PC-9 (cell line): ENCODE measurements at places on chromosomes 12 and 14. TPM values are rescaled to one million over a fixed set of nuclear protein-coding genes. Genes with fewer than 3 reads are reported as not detected.

Gene CEBPE
- total RNA-seq = not detected in 2 replicates

DNA sequence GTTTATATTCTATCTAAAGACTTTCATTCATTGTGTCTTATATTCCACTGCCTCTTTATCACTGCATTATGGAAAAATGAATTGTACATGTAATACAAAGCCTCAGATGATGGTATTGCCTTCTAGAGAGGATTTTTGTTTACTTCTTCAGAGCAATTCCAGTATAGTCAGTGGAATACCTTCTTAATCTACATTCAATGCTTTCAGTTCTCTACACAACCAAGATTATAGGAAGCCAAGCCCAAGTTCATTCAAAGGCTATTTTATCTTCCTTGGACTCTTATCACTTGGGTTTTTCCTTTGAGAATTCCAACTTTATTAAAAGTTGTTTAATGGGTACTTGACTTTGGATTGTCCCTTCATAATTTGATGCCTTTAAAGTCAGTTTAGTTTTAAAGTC is 1971.0 kb upstream of the FLRT2 start:
- no peaks in the 10 kb centered on the region for H3K4me1 ChIP-seq
- no peaks in the 10 kb centered on the region for H3K36me3 ChIP-seq
- H3K27ac ChIP-seq = no peak overlapping the region
- H3K4me3 ChIP-seq = no peak overlapping the region

DNA sequence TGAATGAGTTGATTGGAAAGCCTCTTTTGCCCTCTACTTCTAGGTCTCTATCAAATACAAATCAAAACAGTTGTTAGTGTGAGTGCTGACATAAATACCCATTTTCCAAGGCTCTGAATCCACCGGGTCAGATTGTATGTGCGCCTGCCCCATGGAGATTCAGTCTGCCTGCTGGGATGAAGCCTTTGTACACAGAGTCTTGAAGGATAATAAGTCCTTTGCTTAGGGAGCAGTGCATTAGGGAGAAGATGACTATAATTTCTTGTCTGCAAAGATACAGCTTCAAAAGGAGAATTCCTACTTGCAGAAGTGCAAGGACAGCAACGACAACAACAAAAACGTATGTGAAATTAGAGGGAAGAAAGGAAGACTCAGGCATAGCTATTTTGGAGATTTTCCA is 90.3 kb upstream of the VRK1 start:
- H3K4me1 ChIP-seq = no peaks in the 10 kb centered on the region
- H3K36me3 ChIP-seq = no peaks in the 10 kb centered on the region
- DNase-seq = no peak
- H3K4me3 ChIP-seq = no peak overlapping the region
- peaks cover 23% of the 10 kb centered on the region for H3K27me3 ChIP-seq

- no peak overlapping the region for H3K4me3 ChIP-seq
- DNase-seq = no peak
- peaks cover 24% of the 10 kb centered on the region for H3K4me1 ChIP-seq
- no peak overlapping the region for H3K27ac ChIP-seq
These were observed 127.8 kb downstream of the GCH1 start for GRCh38 chr14:54774824-54775223.

GRCh38 chr14:68654471-68654941 is 138.4 kb downstream of the ZFP36L1 start:
- no peak for DNase-seq
- no peaks in the 10 kb centered on the region for H3K36me3 ChIP-seq

GRCh38 chr12:30797689-30798088 is 42.9 kb upstream of the CAPRIN2 start:
- no peak for DNase-seq
- peaks cover 21% of the 10 kb centered on the region for H3K36me3 ChIP-seq
- no peaks in the 10 kb centered on the region for H3K27me3 ChIP-seq
- H3K4me3 ChIP-seq = peak overlapping the region; percentile 82; the same call in 1 of the 2 replicates

GRCh38 chr12:48023386-48023785 is 19.1 kb upstream of the COL2A1 start:
- no peak overlapping the region for H3K27ac ChIP-seq
- peaks cover 21% of the 10 kb centered on the region; the same call in 1 of the 2 replicates for H3K27me3 ChIP-seq
- H3K4me1 ChIP-seq = peaks cover 36% of the 10 kb centered on the region
- no peaks in the 10 kb centered on the region for H3K36me3 ChIP-seq
- 0 out of 2 replicates have a peak overlapping the region, but pooled peaks have one; percentile 0 for H3K4me3 ChIP-seq
- DNase-seq = peak; percentile 11

Gene COQ5
- total RNA-seq = 30.4 and 32.2 TPM in 2 replicates

Gene CD4
- total RNA-seq = 1.0 and 3.2 TPM in 2 replicates

GRCh38 chr12:13536219-13536910 is 339.8 kb downstream of the EMP1 start:
- DNase-seq = no peak
- no peaks in the 10 kb centered on the region for H3K36me3 ChIP-seq
- H3K4me1 ChIP-seq = no peaks in the 10 kb centered on the region
- no peaks in the 10 kb centered on the region for H3K27me3 ChIP-seq
- no peak overlapping the region for H3K27ac ChIP-seq

DNA sequence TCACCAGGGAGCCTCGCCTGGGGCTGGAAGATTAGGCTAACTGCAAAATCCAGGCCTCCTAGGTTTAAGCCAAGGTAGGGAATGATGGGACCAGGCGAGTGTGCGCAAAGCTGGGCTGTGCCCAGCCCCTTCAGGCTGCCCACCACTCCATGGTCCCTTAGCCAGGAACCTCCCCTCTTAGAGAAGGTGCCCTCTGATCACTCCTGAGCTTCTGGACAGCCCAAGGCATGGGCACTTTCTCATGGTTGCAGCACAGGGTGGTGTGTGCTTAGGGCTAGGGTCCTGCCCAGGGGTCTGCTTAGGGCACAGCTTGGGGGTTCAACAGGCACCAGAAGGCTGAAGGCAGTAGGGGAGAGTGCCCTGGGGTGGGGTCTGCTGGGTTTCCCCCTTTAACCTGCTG is 69.0 kb downstream of the PRIMA1 start:
- H3K4me1 ChIP-seq = no peaks in the 10 kb centered on the region
- DNase-seq = no peak
- no peak overlapping the region for H3K27ac ChIP-seq
- H3K4me3 ChIP-seq = no peak overlapping the region

GRCh38 chr12:103495469-103496456 is at the start of gene C12orf42:
Gene C12orf42 (minus strand): TSS chr12:103495968. CDS start chr12:103478426, 17,542 bp downstream.
- H3K4me3 ChIP-seq = no peak within 1 kb of the TSS
- H3K27ac ChIP-seq = no peak within 1 kb of the TSS
- no peaks in the 10 kb centered on the region for H3K27me3 ChIP-seq
- peak; percentile 35 for DNase-seq

DNA sequence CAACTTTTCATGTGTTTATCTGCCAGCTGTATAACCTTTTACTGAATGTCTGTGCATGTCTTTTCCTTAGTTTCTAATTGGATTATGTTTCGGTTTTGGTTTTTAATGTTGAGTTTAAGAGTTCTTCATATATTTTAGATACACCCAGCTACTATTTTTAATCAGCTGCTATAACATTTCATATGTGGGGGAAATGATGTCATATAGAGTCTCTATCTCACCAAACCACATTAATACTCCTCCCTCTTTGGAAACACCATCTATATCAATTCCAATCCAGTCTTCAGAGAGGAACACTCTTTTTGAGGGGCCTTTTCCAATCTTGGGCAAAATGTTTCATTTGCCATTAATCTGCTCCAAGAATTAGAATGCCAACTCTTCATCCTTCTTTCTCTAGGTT is 28.5 kb upstream of the GCH1 start:
- no peak overlapping the region for H3K27ac ChIP-seq
- no peaks in the 10 kb centered on the region for H3K4me1 ChIP-seq
- no peaks in the 10 kb centered on the region for H3K27me3 ChIP-seq

DNA sequence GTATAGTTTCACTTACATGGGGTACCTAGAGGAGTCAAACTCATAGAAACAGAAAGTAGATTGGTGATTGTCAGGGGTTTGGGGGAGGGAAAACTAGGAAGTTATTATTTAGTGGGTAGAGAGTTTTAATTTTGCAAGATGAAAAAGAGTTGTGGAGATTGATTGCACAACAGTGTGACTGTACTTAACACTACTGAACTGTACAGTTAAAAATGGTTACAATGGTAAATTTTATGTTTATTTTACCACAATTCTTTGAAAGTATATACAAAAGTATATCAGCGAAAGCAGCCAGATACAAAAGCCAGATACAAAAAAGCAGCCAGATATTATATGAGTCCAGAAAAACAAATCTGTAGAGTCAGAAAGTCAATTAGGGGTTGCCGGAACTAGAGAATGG is 247.6 kb downstream of the IPO8 start:
- DNase-seq = no peak
- H3K4me3 ChIP-seq = no peak overlapping the region
- H3K27me3 ChIP-seq = no peaks in the 10 kb centered on the region
- no peaks in the 10 kb centered on the region for H3K4me1 ChIP-seq
- no peaks in the 10 kb centered on the region for H3K36me3 ChIP-seq

- H3K4me3 ChIP-seq = peak overlapping the region; percentile 38; the same call in 1 of the 2 replicates
- no peaks in the 10 kb centered on the region for H3K4me1 ChIP-seq
- H3K36me3 ChIP-seq = no peaks in the 10 kb centered on the region
- no peak overlapping the region for H3K27ac ChIP-seq
- no peak for DNase-seq
- H3K27me3 ChIP-seq = no peaks in the 10 kb centered on the region
These were observed 31.9 kb upstream of the MON2 start for GRCh38 chr12:62434494-62435302.

- peaks cover 14% of the 10 kb centered on the region for H3K4me1 ChIP-seq
- H3K27me3 ChIP-seq = no peaks in the 10 kb centered on the region
- H3K27ac ChIP-seq = no peak overlapping the region
- no peaks in the 10 kb centered on the region for H3K36me3 ChIP-seq
- no peak for DNase-seq
- no peak overlapping the region for H3K4me3 ChIP-seq
These were observed 19.6 kb downstream of the NID2 start for GRCh38 chr14:52049271-52049670.

Gene PTPRO
- not detected in 2 replicates for total RNA-seq

Gene ARMH4
- total RNA-seq = not detected in 2 replicates

DNA sequence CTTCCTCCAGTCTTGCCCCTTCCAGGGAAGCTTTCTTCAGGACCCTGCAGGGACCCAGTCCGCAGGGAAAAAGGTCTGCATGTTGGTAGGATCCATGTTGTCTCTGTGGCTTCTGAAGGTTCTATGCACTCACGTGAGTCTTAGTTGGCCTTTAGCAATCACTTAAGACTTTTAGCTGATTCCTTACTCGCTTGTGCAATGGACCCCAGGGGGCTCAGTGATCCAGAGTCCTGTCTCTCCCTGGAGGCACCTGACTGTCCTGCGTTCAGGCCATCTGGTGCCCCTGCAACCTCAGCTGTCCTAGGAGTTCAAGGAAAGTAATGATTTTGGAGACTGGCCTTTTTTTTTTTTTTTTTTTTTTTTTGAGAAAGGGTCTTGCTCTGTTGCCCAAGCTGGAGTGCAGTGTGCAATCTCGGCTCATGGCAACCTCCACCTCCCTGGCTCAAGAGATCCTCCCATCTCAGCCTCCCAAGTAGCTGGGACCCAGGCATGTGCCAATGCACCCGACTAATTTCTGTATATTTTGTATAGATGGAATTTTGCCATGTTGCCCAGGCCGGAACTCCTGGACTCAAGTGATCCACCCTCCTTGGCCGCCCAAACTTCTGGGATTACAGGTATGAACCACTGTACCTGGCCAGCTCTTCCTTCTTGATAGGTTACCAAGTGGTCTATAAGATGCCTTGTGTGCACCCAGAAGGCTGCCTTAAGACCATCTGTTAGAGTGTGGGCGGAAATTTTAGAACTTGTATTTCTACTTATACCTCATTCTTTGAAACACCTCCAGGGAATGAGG is 4.6 kb downstream of the IFI27L2 start:
- DNase-seq = no peak
- no peak overlapping the region for H3K4me3 ChIP-seq
- H3K36me3 ChIP-seq = no peaks in the 10 kb centered on the region
- 0 out of 2 replicates have a peak, but pooled peaks cover 1% of the 10 kb centered on the region for H3K4me1 ChIP-seq
- no peak overlapping the region for H3K27ac ChIP-seq

Gene CLEC6A
- not detected in 2 replicates for total RNA-seq

GRCh38 chr12:26754148-26754547 is 78.8 kb downstream of the ITPR2 start:
- no peak overlapping the region for H3K4me3 ChIP-seq
- no peaks in the 10 kb centered on the region for H3K36me3 ChIP-seq
- 0 out of 2 replicates have a peak, but pooled peaks cover 4% of the 10 kb centered on the region for H3K4me1 ChIP-seq
- DNase-seq = no peak
- H3K27ac ChIP-seq = no peak overlapping the region

GRCh38 chr12:75818863-75819262 is 212.7 kb downstream of the PHLDA1 start:
- no peak overlapping the region for H3K4me3 ChIP-seq
- peaks cover 16% of the 10 kb centered on the region for H3K4me1 ChIP-seq
- no peaks in the 10 kb centered on the region for H3K27me3 ChIP-seq
- no peak for DNase-seq
- H3K36me3 ChIP-seq = no peaks in the 10 kb centered on the region
- no peak overlapping the region for H3K27ac ChIP-seq

GRCh38 chr14:93784878-93785277 is 3.4 kb downstream of the PRIMA1 start:
- H3K4me1 ChIP-seq = no peaks in the 10 kb centered on the region
- H3K27ac ChIP-seq = no peak overlapping the region
- peaks cover 26% of the 10 kb centered on the region for H3K27me3 ChIP-seq
- no peak overlapping the region for H3K4me3 ChIP-seq
- H3K36me3 ChIP-seq = no peaks in the 10 kb centered on the region

GRCh38 chr14:104897330-104898194 is 27.1 kb upstream of the PLD4 start:
- no peaks in the 10 kb centered on the region for H3K4me1 ChIP-seq
- H3K4me3 ChIP-seq = no peak overlapping the region
- no peaks in the 10 kb centered on the region for H3K36me3 ChIP-seq
- DNase-seq = no peak

Gene OR6C6
- not detected in 2 replicates for total RNA-seq

DNA sequence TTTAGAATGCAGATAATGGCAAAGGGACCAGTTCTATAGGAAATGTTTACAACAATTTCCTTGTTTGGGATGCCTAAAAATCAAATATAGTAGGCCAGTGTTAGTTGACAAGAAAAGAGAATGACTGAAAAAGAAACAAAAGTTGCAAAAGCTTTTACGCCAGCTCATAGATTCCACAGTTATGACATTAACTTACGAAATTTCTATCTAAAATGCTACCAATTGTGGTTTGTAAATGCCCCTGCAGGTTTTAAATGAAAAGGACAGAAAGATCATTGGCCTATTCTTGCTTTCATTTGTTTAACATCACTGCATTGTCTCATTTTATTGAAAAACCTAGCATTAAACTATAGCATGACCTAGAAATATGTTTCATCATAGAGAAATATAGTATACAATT is 345.8 kb downstream of the CCDC91 start:
- H3K27me3 ChIP-seq = no peaks in the 10 kb centered on the region
- H3K36me3 ChIP-seq = no peaks in the 10 kb centered on the region
- H3K4me3 ChIP-seq = no peak overlapping the region
- no peak for DNase-seq

Gene KSR2
- total RNA-seq = 1.0 and 2.0 TPM in 2 replicates
